Stimulated activated naive CD4-positive, alpha-beta T cell treated with Interleukin-2 at 50 U/mL for 16 hours (primary cell): ENCODE measurements at places on chromosomes 3 and 15.
A peak's percentile ranks its signal among the peaks of the same experiment; 100 is the strongest.

DNA sequence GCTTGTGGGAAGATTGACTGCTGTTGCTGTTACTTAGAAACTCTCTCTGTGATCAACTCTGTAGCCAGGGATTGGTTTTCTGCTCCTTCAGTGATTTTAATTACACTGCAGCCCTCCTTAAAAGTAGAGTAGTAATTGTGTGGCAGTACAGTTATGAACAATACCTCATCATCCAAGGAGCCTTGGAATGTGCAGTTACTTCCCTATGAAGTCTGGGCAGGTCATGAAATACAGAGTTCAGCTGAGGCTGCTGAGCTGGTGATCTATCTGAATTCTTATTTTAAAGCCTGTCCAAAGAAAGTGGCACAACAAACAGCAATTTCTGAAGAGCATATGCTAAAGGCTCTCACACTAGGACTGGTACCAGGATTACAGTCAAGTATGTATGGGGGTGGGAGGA is 37.4 kb upstream of the MRPL3 start:
- DNase-seq: no peak

- peak; percentile 42 for DNase-seq
Observed at GRCh38 chr3:43689766-43690399, 855 bp upstream of the ABHD5 start.

GRCh38 chr3:113228498-113229286 is 17.3 kb downstream of the BOC start:
- no peak for DNase-seq

DNA sequence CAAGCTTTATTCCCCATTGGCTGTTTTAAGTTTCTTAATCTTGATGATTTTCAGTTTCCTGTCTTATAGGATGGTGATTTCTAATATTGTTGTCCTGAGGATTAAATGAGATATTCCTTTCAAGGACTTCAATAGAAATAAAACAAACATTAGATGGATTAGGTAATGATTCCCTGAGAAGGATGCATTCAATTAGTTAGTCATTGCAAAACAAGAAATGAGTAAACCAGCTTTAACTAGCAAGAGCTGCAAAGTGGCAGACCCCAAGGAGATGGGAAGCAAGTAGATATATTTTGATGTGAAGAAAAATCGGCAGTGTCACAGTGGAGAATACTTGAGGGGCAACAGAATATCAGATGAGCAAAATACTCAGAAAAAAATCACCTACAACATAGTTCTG is 849.1 kb downstream of the TUSC7 start:
- DNase-seq: no peak

- DNase-seq: no peak
Observed at GRCh38 chr3:123909785-123910184, 25.7 kb upstream of the MYLK start.
